ENCODE measurements at places on chromosomes 7 and 10. TPM values are rescaled to one million over a fixed set of nuclear protein-coding genes. Genes with fewer than 3 reads are reported as not detected.

DHTKD1 gene
- total RNA-seq = 28.9 TPM

GHRHR gene
- total RNA-seq = not detected

GJD4 gene
- total RNA-seq = not detected

KAZALD1 gene
- total RNA-seq = not detected

TMEM229A gene
- not detected for total RNA-seq

DNA sequence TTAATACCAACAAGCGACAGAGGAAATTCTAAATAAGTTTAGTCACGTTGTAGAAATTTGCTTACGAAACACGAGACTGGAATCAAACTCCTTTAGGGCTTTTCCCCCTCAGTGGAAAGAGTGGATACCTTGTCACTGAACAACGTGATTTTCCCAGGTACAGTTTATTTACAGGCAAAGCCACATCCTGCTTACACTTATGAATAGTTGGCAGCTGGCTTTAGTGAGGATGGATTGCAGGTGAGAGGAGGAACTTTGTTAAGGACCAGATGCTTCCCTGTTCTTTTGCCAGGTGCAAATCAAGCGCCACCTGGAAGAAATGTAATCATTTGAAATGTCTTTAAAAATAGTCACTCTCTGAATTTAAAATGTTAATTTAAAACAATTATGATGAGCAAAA, 282.4 kb downstream of the ADARB2 start:
- DNase-seq = no peak

GRCh38 chr7:126856691-126857291, 395.9 kb downstream of the GRM8 start:
- DNase-seq = no peak

- no peak for DNase-seq
These were observed 493.8 kb upstream of the MGMT start for GRCh38 chr10:128973221-128973620.

GRCh38 chr10:75911426-75911825, 480.0 kb downstream of the LRMDA start:
- DNase-seq = no peak

DNA sequence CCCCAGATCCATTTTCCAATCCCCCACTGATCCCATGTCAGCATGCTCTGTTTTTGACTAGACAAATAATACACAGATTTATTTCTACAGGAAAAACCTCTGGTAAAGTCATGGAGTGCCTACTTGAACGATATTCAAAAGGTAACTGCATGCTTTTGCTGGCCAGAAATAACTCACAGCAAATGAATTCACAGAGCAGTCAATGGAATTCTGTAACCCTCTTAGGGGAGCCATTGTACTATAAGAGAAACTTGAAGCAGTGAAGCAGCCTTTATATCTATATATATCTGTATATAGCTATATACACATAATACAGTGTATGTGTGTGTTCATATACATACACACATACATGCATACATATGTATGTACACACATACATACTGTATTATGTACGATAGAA, 29.0 kb upstream of the MEOX2 start:
- DNase-seq = no peak

- DNase-seq = no peak
These were observed 12.0 kb upstream of the GSAP start for GRCh38 chr7:77427996-77428603.

DNA sequence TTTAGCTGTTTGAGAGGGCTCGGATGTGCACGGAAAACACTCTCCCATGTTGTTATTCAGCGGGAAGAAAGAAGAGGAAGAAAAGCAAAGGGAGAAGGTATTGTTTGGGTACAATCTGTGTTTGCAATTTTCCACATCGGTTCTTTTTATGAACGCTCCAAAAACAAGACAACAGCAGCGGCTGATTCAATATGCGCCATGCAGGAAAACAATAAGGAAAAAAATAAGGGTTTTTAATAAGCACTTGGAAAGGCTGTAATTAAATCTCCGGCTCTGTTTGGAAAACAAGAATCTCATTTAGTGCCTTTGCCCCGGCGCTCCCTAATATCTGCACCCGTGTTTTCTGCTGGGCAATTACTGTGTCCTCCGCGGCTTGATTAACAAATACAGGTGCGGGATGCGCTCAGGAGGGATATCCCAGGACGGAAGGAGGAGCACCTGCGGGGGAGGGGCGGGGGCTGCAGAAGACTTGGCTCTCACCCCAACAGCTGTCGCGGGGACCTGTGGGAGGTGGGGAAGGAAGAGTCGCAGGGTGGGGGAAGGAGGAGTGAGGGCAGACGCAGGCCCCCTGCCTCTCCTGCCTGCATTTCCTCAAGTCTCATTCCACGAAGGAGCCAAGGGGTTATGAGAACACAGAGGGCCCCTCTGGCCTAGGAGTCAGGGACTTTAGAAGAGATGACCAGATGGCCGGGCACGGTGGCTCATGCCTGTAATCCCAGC, 181.5 kb upstream of the PODXL start:
- no peak for DNase-seq

DNA sequence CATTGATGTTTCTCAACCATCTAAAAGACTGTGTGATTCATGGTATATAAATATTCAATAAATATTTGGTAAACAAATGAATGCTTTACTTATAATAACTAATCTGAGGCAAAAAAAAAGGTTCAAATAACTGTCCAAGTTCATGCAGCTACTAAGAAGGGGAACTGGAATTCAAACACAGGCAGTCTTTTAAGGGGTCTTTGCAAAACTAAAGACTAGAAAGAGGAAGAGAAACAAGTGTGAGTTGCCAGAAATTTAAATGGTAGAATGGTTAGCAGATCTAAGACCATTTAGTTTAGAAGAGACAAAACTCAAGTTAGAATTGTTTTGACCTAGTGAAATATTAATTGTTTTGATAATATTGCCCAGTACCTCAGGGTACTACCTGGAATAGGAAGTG, 642.0 kb upstream of the LRRN3 start:
- no peak for DNase-seq

- no peak for DNase-seq
These were observed 93.1 kb upstream of the TEX47 start for GRCh38 chr7:88888684-88889083.

DNA sequence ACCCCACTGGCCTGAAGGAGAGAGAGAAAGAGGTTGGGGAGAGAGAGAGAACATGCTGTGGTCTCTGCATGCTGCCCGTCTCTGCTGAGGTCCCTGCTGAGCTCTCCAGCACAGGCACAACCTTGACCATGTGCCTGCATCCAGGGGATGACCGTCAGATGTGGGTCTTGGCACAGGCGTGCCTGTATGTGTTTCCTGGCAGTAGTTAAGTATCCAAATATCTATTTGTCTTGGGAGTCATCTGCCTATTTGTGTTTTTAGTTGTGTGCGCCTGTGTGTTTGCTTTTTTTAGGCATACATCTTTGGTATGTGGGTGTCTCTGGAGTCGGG, 1.9 kb upstream of the UNC5B start:
- DNase-seq = no peak

DNA sequence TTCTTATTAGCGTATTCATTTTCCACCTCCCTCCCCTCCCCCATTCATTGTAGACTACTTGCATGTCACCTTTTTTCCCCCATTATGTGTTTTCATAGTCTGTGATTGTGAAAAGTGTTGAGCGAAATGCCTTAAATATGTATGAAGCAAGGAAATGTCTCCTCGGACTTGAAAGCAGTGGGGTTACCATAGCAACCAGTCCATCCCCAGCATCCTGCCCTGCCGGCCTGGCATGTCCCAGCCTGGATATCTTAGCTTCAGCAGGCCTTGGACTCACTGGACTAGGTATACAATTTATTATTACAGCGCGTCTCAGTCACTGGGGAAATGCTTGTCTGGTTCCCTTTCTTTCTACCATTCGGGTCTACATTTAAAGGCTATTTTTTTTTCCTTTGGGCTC, 283.6 kb downstream of the BICC1 start:
- no peak for DNase-seq

DNA sequence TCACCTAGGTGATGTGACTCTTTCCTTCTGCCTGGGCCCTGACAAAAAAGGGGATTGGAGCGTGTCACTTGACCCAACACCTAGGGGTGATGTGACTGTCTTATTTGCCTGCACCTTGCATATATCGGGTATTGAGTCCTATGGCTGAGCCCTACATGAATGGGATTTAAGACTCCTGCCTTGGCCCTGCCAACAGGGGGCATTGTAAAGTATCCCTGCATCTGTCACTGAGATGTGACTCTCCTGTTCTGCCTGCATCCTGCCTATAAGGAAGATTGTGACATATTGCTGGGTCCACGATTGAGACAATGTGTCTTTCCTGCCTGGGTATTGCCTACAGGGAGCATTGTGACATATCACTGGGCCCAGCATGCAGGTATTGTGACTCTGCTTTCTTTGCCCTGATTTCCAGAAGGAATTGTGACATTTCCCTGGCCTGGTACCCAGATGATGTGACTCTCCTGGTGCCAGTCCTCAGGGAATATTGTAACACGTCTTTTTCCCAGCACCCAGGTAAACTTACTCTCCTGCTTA, 14.2 kb upstream of the ZNF107 start:
- DNase-seq = no peak

DNA sequence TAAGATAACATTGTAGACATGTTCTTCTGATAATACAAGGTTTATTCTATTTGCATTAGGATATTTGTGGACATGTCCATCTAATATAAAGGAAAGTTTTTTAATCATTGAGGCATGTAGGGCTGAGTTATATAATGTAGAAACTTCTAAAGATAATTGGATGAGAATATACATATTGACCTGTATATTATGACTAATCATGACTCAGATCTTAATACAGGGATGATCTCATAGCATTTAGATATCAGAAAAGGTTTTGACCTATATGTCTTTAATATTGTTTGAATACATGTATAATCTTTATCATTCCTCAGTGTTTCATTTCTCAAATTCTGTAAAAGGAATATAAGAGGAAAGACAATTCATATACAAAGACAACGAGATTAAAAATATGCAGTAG, 39.2 kb downstream of the CD36 start:
- no peak for DNase-seq

DNA sequence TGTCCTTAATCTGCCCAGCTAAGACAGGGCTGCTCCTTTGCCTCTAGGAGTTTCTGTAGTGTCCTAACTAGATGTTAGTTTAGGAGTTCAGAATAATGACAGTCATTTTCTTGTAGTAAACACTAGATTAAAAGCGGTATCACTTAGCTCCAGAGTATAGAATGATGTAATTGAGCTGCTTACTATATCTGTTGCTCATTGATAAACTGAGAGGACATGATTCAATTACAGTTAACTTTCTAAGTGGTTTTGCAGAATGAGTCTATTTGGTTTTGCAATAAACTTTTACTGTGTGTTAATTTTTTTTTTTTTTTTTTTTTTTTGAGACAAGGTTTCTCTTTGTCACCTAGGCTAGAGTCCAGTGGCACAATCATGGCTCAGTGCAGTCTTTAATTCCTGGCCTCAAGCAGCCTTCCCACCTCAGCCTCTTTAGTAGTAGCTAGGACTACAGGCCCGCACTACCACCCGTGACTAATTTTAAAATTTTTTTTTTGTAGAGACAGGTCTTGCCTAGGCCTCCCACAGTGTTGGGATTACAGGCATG, 1.8 kb downstream of the STMP1 start:
- no peak for DNase-seq

- DNase-seq = no peak
These were observed 127.6 kb upstream of the SLC26A5 start for GRCh38 chr7:103573479-103574058.

DNA sequence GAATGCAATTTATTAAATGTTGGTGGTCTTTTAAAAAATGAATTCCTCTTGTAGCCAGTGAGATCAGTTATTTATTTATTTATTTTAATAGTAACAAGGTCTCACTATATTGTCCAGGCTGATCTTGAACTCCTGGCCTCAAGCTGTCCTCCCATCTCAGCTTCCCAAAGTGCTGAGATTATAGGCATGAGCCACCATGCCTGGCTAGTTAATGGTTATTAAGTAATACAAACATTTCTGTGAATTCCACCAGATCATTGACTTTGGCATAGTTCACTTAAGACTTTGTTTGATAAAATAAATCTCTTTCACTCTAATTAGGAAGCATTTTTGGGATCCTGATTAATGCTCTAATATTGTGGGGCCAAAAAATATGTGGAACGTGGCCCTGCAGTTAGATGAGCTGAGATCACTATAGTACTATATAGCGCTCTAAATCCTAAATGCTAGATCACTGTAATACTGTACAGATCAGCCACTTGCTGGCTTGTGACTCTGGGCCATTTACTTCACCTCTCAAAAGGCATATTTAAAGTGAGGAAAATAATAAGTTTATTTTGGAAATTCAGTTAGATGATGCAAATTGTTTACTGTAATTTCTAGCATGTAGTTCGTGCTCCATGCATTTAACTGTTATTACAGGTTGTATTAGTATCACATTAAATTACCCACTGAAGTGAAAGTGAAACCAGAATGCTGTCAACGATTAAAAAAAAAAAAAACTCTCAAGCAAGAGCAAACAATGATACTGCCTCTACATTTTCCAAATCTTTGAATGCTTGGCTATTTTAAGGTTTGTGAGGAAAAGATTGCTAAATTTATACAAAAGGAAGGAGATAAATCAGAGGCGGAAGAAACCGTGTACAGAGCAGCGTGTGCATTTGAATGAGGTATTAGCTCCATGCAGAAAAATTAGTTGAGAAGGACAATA, 15.9 kb upstream of the FAS start:
- DNase-seq = no peak

- DNase-seq = no peak
These were observed 44.4 kb downstream of the CUBN start for GRCh38 chr10:17085011-17085725.
